ENCODE measurements at places on chromosomes 2 and 18.

- DNase-seq = no peak
Observed at GRCh38 chr2:10911291-10912075, at the start of gene KCNF1. KCNF1 (plus strand) TSS chr2:10911934; CDS start chr2:10912427, 493 bp downstream.

- no peak for DNase-seq
Observed at GRCh38 chr18:55323051-55323994, 264.7 kb downstream of the TCF4 start.

GRCh38 chr2:162422894-162423293 lies 79.0 kb downstream of the GCA start:
- no peak for DNase-seq

GRCh38 chr2:118309946-118310680 lies 221.8 kb downstream of the INSIG2 start:
- DNase-seq = peak; percentile 6

DNA sequence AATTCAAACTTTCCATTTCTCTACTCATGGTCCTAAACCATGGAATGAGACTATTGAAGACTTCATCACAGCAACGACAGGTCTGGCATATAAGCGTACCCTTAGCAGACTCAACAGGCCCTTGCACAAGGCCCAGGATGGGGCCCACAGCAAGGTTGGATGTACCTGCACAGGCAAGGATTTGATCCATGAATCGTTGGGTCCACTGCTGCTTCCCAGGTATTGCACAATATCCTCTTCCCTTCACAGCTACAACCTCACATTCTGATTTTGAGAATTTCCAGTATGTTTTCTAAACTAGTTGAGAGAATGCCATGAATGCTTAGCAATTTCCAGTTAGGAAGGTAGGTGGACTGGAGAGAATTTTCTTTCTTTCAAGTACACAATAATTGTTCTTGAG lies 515.8 kb downstream of the SUCLG1 start:
- DNase-seq = no peak

DNA sequence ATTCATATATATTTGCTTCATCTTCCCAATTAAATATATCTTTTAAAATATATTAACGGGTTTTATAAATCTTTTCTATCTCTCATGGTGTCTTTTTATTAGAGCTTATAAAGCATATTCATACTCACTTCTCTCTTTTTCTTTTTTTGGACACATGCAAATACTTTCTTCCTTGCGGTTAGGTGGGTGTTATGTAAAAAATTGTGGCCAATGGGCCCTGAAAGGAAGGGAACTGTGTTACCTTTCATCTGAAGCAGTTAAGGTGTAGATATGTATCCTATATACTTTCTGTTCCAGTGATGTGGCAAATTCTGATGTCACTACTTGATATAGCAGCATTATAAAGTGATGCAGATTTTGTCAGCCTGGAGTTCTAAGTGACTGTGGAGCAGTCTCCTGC lies 714.5 kb downstream of the PLCL1 start:
- no peak for DNase-seq

DNA sequence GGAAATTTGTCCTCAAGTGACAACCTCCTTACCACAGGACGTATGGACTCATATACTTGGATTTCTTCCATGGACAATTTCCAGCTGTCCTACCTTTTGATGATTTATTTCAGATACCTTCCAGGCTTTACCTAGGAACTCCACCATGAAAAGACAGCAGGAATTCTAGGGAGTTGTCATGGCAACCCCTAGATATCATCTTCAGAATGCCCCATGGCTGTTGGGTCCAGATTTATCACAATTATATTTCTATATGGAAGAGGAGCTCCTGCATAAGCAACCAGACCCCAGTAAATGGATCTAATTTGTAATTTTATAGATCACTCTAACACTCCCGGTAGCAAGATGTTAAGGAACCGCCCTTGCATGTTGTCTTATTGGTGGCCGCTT lies 102.3 kb upstream of the ZNF521 start:
- DNase-seq = no peak

DNA sequence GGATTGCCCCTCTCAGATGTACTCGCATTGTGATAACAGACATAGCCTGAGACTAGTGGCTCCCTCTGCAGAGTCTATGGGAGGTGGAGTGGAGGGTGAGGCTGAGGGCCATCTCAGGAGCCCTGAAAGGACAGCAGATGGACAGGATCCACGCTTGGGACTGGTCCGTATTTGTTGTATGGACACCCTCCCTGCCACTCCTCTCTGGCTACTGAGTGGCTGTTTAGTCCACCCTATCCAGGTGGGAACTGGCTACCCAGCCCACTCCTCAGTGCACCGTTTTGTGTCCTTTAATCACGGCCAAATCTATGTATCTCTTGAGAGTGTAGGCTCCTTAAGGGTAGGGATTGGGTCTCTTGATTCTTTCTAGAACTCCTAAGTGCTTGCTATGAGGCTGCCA lies 4.5 kb upstream of the GLI2 start:
- DNase-seq = no peak

DNA sequence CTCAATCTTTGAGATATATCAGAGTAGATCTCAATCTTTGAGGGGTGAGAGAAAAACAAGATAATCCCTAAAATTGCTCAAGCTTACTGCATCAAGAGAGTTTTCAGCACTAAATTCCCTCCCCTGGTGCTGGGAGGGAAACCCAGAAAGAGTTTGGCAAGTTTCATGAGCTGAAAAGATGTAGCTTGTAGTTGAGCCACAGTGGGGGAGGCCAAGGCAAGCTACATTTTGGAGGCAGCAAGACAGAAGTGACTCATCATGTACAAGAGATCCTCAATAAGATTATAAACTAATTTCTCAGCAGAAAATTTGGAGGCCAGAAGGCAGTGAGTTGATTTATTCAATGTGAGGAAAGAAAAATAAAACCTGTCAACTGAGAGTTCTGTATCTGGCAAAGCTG lies 308.2 kb downstream of the PIEZO2 start:
- DNase-seq = no peak

DNA sequence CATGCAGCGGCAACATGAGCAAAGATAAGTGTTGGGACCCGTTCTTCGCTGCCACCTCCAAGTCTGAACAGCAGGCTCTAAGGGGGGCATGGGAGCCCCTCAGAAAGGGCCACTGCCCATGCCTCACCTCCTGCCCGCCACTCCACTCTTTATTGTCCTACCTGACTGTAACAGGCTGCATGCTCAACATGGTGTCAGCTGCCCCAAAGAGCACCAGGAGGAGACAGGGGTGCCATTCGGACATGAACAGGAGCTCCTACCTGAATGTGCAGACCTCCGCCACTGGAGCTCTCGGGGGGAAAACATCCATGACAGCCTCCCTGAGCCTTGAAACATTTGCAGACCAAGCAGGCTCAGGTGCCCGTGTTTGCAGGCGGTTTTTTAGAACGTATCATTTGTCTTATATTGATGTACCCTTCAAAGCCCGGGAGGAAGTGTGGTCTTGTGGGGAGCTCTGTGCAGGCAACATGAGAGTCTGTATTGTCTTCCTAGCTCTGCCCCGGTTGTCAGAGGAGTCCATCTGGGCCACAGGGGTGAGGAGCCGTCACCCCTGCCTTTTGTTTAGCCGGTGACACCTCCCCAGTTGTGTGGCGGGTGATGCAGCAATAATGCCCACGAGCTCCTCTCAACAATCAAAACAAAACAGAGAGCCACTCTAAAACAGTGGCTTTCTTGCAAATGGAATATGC lies 35.1 kb upstream of the CD8A start:
- DNase-seq = no peak

DNA sequence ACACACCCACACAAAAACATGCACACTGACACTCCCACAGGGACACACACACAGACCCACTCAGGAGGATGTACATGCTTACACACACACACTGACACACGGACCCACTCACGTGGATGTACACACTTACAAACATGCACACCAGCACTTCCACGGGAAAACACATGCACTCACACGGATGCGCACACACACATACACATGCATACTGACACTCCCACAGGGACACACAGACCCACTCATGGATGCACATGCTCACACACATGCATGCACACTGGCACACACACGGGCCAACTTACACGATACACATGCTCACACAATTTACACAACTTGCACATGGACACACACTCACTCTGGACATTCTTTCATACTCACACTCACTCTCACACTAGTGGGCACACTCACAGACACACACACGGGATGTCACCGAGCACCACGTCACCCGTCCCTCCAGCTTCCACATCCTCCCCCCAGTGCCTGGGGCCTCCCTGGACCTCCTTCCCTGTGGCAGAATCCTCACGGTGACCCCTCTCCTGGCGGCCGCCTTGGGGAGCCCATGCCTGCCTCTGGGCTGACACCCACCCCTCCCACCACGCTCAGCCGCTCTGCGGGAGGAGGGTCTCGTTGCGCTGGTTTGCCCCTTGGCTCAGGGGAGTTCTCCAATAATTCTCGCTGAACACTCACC lies 58.5 kb downstream of the TWIST2 start:
- DNase-seq = no peak

- no peak for DNase-seq
Observed at GRCh38 chr2:152222975-152223637, 47.5 kb upstream of the STAM2 start.

DNA sequence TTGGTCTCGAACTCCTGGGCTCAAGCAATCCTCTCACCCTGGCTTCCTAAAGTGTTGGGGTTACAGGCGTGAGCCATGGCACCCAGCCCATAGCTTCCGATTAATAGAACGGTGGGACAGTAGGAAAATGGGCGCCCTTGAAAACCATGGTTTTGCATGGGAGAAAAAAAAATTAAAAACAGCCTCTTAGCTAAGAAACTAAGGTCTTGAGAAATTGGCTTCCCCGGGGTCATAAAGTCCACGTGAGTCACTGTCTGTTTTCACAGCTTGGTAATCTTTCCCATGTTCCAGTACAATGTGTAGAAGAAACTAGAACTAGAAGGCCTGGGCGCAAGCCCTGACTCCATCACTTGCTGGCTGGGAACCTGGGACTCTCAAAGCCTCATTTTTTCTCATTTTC lies 20.7 kb downstream of the B3GNT2 start:
- DNase-seq = no peak

DNA sequence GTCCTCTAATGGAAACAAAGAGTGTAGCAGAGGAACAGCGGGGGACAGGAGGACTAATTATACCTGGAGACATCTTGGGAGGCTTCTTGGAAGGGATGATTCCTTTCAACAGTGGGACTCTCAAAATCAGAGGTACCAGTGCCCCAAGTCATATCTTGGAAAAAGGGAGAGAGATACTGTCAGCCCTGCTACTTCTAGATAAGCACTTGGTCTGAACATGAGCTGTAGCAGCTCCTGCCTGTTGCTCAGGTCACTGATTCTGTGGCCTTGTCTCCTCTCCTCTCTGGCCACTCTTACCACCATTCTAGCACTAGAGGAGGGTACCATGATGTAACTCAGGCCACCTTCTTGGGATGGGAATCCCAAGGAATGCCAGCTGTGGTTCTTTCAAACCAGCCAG lies 54.5 kb downstream of the MFSD6 start:
- DNase-seq = no peak
